ENCODE measurements at places on chromosomes 7 and 10.

DNA sequence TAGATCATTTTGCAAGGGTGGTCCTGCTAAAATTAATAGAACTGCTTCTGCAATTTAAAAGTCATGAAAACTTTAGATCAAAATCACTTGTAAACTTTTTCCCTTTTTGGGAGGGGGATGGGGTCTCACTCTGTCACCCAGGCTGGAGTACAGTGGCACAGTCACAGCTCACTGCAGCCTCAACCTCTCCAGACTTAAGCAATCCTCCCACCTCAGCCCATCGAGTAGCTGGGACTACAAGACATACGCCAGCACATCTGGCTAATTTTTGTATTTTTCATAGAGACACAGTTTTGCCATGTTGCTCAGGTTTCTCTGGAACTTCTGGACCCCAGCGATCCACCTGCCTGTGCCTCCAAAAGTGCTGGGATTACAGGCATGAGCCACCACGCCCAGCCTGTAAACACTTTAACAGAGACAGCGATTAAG is 79.7 kb downstream of the LRRC17 start:
- H3K27ac ChIP-seq = peak overlapping the region; percentile 27
- peaks cover 3% of the 10 kb centered on the region for H3K27me3 ChIP-seq
- H3K4me3 ChIP-seq = no peak overlapping the region
- H3K36me3 ChIP-seq = no peaks in the 10 kb centered on the region

DNA sequence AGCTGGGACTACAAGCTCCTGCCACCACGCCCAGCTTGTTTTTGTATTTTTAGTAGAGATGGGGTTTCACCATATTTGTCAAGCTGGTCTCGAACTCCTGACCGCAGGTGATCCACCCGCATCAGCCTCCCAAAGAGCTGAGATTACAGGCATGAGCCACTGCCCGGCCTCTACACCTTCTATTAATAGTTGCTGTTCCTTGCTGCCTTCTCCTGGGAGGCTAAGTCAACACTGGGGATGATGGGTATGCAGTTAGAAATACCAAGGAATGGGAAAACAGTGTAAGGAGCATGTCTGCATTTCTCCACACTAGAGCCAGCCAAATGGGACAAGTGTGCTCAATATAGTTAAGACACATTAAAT is 97.3 kb upstream of the PDLIM1 start:
- H3K36me3 ChIP-seq = peaks cover 6% of the 10 kb centered on the region
- H3K4me3 ChIP-seq = no peak overlapping the region
- peak overlapping the region; percentile 30 for H3K27ac ChIP-seq
- no peaks in the 10 kb centered on the region for H3K27me3 ChIP-seq
- DNase-seq = no peak

DNA sequence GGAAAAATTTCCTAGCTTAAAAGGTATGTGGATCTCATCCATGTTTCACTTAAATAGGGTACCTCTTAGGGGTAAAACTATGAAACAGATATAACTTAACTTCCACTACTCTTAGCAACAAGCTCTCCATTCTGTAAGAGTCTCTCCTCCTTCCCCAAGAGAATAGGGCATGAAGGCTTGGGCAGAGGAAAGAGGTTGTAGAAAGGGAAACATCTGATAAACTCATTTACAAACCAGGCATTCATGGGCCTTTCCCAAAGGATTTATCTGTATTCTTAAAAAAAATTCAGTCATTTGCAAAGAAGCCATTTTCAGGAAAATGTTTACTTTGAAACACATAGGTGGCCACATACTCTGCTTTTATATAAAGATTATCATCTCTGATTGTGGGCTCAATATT is 82.7 kb downstream of the SEMA3A start:
- no peak overlapping the region for H3K27ac ChIP-seq
- H3K27me3 ChIP-seq = no peaks in the 10 kb centered on the region
- no peak for DNase-seq
- no peaks in the 10 kb centered on the region for H3K4me1 ChIP-seq

GRCh38 chr10:30103595-30104320 is 44.4 kb upstream of the JCAD start:
- H3K4me1 ChIP-seq = no peaks in the 10 kb centered on the region
- H3K36me3 ChIP-seq = no peaks in the 10 kb centered on the region

Measured in vagina (tissue), 2 donors.